ENCODE measurements at places on chromosomes 6 and 20.

DNA sequence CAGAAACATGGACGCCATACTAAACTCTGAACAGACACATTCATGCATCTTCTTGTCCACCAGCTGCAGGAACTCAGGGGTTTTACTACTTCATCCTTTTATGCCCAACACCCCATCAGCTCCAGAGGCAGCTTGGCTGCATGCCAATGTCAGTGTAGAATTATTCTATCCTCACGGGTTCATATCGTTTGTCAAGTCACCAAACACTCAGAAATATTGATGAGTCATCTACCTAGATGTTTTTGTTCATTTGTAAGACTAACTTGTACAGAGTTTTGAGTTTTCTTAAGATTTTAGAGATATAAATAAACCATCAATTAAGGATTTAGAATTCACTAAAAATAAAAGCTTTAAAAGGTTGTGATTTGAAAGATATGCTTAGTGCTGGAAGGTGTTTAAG, 590.7 kb upstream of the FLRT3 start:
- DNase-seq, result no peak

DNA sequence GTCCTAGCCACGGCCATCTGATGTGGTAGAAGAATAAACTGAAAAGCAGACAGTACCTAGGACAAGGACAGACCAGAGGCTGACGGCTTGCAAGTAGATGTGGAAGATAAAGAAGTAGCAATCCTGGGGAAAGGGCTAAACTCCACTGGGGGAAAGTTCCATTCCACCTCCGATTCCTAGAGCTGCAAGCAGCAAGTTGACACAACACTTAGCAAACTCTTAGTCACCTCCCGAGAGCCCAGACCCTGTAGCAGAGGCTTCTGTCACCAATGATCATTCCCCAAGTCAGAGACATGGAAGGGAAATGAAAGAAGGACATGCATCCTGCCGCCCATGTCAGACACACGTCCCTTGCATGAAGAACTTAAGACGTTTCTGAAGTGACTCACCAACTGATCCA, 99.2 kb upstream of the RPS6KA2 start:
- DNase-seq, result no peak

- DNase-seq, result no peak
These were observed 151.8 kb downstream of the UNC5CL start for GRCh38 chr6:40887079-40887791.

DNA sequence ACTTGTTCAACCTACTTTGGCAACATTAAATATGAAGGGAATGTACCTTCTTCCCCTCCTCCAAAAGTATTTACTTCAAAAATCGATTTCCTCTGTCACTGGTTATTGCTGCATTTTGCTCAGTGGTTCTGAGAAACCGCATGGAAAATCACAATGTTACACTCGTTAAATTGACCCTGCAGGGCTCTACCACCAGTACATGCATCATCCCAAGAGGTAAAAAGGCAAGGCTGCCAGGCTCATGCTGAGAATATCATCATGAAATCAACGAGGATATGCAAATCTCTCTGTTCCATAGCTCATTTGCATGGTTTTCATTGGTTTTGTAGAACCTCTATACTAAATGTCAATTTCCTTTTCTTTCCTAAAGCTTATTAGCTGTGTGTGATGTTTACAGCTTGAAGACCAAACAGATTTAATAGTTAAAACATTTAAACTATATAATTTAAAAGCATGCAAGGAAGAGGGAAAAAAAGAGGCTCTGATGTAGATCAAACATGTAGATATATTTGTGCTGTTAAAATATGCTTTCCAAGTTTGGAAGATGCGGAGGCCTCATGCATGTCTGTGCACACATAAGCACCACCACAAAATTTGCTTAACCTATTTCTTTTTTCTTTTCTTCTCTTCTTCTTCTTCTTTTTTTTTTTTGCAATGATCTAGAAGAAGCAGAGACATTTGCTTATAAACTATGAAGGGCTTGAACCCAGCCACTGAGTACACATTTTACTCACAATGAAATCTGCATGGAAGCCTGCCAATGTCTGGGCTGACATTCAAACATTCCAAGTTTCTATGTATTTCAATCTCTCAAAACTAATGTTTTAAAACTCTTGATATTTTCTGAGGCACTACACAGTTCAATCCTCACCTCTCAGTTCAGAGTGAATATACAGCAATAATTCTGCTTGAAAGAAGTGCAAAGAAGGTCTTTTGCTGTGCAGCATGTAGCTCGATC, 194.0 kb downstream of the GMPR start:
- DNase-seq, result no peak

GRCh38 chr6:2124260-2124709, 121.1 kb downstream of the GMDS start:
- no peak for DNase-seq

All from activated CD8-positive, alpha-beta memory T cell treated with anti-CD3 and anti-CD28 coated beads for 1 hour (primary cell).